Naive thymus-derived CD4-positive, alpha-beta T cell (primary cell): ENCODE measurements at places on chromosomes 5 and 9. TPM values are rescaled to one million over a fixed set of nuclear protein-coding genes. Genes with fewer than 3 reads are reported as not detected.

GRCh38 chr5:62783374-62784057 is 204.9 kb downstream of the LRRC70 start:
- DNase-seq = no peak

DNA sequence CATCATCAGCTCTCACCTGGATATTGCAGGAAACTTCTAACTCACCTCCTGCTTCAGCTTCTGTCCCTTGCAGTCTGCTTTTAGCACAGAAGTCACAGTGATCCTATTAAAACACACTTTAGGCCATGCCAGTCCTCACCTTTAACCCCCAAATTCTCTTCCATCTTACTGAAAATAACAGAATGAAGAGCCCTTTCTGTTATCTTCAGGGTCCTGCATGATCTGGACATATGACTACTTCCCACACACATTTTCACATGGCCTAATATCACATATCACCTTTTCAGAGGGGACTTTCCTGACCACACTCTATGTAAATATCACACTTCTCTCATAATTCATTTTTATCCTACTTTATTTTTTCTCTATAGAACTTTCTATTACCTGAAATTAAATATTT is 550.6 kb upstream of the CLINT1 start:
- DNase-seq = no peak

- no peak for DNase-seq
Measured at GRCh38 chr5:151683986-151684588, 2.6 kb downstream of the SPARC start.

The TOR4A gene
- 12.2 TPM for total RNA-seq

GRCh38 chr5:91357806-91358205 is 25.3 kb downstream of the ARRDC3 start:
- DNase-seq = no peak

DNA sequence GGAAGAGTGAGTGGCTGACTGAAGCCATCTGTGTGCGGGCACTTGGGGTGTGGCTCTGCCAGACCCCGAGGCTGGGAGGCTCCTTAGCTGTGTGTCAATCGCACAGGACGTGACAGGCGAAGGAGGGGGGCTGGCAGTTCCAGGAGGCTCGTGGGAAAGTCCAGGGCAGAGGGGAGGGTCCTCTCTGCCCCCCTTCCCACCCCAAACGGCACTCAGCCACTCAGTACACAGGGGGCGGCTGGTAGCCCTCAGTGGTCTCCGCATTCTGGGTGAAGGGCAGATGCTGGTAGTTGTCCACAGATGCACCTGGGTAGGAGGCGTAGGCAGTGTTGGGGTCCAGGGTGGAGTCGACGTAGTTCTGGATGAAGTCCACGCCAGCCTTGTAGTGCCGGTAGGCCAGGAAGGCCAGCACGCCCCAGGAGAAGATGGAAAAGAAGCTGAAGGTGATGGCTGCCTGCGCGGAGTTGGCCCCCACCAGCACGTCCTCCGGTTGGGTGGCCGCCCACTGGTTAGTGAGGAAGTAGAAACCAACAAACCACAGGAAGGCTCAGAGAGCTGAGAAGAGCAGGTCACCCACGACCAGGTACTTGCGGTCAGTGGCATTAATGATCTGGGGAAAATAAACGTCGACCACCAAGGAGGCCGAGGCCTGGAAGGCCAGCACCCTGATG is 85.4 kb upstream of the CEP78 start:
- DNase-seq = no peak

The CCL19 gene
- not detected for total RNA-seq

The PIP5K1B gene
- 3.9 and 4.2 TPM in 2 replicates for total RNA-seq
